Cortex of kidney (tissue), 1 donor: ENCODE measurements at places on chromosomes 5 and 9.

DNA sequence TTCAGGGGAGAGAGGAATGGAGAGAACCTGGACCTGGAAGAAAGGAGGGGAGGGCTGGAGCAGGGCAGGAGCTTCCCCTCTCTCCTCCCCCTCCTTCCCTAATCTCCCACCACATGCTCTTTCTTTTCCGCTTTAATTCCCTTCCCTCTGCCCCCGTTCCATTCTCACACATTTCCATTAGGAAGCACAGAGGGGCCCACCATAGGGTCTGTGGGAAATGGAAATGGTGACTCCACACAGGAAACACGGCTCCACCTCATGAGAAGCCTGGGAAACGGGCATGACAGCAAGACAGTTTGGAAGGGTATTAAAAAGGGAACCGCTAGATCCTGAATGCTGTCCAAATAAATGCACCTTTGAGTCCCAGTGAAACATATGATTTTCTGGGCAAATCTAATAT is 64.9 kb upstream of the ENTREP1 start:
- no peak for DNase-seq

DNA sequence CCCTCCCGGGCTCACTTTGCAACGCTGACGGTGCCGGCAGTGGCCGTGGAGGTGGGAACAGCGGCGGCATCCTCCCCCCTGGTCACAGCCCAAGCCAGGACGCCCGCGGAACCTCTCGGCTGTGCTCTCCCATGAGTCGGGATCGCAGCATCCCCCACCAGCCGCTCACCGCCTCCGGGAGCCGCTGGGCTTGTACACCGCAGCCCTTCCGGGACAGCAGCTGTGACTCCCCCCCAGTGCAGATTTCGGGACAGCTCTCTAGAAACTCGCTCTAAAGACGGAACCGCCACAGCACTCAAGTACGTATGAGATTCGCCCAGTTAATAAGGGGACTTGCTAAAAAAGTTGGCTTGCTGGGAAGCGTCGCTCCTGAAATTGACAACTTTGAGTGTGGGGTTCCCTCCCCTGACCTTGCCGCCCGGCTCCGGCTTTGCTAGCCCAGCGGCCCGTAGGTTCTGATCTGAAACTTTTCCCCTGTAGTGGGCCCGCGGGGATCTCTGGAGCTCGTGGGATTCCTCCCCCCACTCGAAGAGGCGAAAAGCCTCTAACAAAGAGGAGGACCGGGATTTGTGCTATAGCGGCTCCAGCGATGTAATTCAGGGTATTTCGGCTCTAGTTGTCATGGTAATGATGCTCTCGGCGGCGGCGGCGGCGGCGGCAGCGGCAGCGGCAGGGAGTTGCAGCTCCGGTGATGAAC is 572 bp downstream of the NR4A3 start:
- DNase-seq = no peak

DNA sequence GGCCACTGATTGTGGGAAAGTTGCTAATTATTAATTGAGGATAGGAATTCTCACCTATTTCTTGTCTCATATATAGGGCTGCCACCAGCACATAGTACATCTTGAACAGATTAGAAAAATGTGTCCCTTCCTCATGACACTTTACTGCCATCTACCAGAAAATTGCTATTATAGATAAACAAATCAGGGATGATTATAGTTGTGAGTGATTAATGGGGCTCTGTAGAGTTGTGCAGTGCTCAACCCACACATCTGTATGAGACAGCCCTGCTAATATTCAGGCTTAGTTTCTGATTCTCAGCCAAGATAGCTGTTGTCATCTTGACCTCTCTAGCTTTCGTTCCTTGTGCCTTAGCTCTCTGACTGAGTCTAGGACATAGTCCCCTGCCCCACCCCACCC is 373.3 kb downstream of the TLE4 start:
- DNase-seq = no peak

DNA sequence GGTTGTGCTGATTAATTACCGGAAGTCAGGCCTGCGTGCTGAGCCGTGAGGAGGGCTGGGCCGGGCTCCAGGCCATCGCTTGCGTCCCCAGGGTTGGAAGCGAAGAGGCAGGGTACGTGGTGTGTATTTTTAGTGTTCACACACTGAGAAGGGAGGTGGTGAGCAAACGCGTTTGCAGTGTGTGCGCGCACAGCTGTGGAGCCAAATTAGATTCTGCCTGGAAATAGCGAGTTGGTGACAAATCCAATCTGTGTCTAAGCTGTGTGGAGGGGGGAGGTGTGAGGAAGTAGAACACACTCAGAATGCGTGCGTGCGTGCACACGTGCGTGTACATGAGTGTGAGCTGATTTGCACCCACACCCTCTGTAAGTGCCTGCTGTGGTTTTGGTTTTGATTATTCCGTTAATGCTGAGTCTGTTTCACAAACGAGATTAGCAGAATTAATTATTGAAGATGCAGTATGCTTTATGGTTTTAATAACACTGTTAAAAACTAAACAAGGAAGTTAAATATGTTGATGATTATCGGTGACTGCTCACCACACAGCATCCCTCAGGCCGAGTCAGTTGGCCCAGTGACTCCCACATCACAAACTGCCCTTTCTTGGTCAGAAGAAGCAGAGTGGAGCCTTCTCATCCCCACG is 111.8 kb upstream of the FCN2 start:
- DNase-seq = no peak

DNA sequence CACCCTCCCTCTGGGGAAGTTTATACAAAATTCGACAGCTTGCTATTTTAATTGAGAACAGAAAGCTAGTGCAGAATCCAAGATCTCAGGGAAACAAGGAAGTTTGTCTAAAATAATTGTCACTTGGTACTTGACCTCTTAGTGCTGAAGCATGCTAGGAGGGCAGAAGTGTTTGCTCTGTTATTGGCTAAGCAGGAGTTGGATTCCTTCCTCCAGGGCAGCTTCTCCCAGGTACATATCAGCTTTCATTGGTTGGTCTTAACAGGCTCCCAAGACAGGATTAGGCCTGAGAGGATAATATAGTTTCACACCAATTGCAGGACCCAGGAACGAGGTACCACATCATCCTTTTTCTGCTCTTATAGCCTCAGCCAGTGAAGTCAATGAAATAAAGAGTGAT is 432.8 kb downstream of the IRX1 start:
- DNase-seq = no peak

DNA sequence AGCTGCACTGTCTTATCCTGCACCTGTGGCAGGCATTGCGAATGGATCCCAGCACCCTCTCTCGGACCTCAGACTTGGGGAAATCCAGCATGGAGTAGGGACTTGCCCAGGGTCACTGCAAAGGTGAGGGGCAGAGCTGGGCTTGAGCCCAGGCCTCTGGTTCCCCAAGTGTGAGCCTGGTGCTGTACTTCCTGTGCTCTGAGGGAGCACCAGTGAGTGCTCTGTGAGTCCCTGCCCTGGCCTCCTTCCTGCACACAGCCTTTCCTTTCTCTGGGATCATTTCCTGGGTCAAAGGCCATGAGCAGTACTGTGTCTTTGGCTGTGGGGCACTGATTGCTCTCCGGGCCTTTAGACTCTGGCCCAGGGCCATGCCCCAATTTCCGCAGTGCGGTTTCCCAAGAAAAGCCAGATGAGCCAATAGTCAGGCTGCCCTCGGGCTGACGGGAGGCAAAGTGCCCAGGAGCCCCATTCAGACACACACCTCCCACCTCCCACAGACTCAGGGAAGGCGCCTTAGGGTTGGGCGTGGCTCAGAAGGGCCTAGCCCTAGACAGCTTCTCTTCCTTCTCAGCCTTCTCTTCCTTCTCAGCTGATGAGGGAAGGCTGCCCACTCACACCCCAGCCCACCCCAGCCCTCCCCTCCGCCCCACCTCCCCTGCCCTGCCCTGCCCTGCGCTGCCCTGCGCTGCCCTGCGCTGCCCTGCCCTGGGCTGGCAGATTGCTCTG is 23.3 kb upstream of the TRIM14 start:
- DNase-seq = no peak

- DNase-seq = no peak
Observed at GRCh38 chr5:43041669-43042175, 1.6 kb upstream of the ANXA2R start.

GRCh38 chr5:137346281-137346680 is 152.8 kb downstream of the SPOCK1 start:
- no peak for DNase-seq

DNA sequence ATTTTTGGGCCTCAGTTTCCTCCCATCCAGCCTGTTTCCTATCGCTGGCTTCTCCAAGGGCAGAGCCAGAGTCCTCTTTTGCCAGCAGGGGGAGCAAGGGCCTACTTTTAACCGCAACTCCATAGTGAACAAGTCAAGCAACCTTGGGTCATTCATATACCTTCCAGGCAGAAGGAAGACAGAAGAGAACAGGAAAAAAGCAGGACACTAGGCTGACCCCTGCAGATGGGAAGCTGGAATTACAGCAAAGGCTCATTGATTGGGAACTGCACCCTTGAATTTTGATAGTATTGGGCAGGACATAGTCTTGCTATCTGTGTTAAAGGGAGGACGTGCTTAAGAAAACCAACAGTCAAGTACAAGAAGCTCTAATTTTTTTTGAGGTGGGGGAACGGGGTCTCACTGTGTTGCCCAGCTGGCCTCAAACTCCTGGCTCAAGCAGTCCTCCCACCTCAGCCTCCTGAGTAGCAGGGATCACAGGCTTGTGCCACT is 30.1 kb downstream of the QRFP start:
- DNase-seq = no peak

- no peak for DNase-seq
Observed at GRCh38 chr5:43421450-43422133, 9.4 kb upstream of the CCL28 start.

- no peak for DNase-seq
Observed at GRCh38 chr5:10264604-10265003, 14.5 kb downstream of the CCT5 start.

DNA sequence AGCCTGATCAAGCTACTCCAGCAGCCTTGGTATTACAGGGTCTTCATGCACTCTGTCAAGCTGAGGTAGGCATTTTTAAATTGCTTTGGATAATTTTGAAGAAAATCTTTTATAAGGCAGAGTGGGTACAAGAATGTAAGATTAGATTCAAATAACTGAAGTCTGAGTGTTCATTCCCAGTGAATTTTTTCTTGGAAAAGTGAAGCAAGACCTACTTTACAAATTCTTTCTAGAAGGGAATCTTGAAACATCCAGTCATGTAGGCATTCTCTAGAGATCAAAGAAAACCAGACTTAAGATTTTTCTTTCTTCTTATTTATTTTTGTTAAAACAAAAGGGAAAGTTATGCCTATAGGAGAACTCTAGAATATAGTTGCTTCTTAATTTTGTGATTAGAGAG is 139.0 kb downstream of the FOCAD start:
- no peak for DNase-seq

DNA sequence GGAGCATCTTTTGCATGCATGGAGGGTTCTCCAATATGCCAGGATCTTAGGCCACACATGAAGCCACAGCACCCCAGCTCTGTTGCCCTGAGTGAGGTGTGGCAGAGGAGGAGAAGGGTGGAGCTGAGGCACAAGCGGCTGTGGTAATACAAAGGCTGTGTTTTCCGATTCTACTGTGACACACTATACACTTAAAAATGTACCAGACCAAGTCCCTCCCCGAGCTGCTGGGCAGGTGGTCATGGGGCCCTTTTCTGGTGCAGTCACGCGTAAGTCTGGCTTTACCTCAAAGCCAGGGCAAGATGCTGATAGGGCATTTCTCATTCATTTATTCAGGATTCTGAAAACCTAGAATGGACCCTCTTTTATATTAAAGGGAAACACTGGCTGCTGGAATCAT is 3.7 kb downstream of the ADGRV1 start:
- no peak for DNase-seq

DNA sequence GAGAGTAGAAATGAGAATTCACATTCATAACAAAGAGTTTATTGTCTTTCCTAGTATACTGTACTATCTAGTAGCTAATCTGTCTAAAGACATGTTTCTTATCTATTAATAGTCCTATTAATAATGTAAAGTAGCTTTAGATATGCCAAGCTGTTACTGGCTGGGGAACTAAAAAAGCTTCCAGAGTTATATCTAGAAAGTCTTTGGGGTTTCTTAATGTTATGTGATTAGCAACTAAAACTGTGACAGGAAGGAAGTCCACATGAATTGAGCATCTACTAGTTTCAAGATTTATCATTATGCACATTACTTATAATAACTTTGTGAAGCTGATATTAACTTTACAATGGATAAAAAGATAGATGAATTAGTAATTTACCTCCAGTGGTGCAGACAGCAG is 122.7 kb upstream of the CDKN2B start:
- DNase-seq = no peak

GRCh38 chr9:37967014-37967760 is 63.3 kb upstream of the SLC25A51 start:
- DNase-seq = no peak

- DNase-seq = no peak
Observed at GRCh38 chr5:146082798-146083197, 22.6 kb downstream of the PLAC8L1 start.

DNA sequence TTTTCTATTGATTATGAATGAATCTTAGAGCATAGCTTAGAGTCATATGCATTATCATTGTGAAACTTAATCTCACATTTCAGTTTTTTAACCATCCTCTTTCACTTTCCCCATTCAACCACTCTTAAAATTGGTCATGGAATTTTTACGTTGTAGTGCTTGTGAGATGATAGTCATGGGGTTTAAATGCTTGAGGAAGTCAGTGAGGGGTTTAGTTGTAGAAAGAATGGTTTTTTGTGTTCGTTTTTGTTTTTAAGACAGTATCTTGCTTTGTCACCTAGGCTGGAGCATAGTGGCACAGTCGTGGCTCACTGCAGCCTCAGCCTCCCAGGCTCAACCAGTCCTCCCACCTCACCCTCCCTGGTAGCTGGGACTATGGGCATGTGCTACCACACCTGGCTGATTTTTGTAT is 19.6 kb downstream of the UGCG start:
- DNase-seq = no peak

DNA sequence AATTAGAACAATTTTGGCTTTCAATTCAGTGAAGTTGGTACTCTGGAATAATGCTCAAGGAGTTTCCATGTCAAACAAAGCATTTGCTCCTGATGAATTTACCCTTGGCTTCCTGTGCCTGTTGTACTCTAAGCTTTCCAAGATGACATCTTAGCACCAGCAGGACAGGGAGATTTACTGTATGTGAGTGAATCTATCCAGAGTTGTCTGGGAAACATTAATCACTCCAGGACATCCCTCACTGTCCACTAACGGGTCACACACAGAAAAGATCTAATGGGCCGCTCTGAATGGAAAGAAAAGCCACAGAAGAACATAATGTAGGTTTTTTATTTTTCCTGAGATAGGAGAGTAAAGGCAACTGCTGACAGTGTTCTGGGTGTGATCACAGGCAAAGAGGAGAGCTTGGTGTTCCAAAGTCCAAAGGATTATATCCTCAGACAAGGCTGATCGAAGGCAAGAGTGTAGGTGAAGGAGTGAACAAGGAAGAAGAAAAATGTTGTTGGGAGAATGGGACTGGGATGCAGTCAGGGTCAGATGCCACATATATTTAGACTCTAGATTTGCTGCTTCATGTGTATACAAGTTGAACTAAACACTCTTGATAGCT is 167.7 kb upstream of the RPS23 start:
- no peak for DNase-seq

GRCh38 chr9:128254855-128255759 is 20.7 kb downstream of the GOLGA2 start:
- no peak for DNase-seq

GRCh38 chr5:39267186-39267585 is 47.8 kb upstream of the FYB1 start:
- DNase-seq = no peak

- no peak for DNase-seq
Observed at GRCh38 chr5:33306758-33307157, 134.0 kb upstream of the TARS1 start.
